HepG2 (cell line): ENCODE measurements at places on chromosomes 2 and 18. TPM values are rescaled to one million over a fixed set of nuclear protein-coding genes. Genes with fewer than 3 reads are reported as not detected.

Gene DCDC2C
- total RNA-seq, result not detected in 2 replicates

Gene LAMA3
- total RNA-seq, result 2.2 and 2.6 TPM in 2 replicates

Gene BCL11A
- total RNA-seq, result not detected in 2 replicates

Gene ZNF236
- 7.2 and 9.2 TPM in 2 replicates for total RNA-seq

Gene ZBTB7C
- total RNA-seq, result 0.04 TPM in 1 of 2 replicates, not detected in the other

Gene VWA3B
- total RNA-seq, result not detected in 2 replicates

Gene CGREF1
- total RNA-seq, result 7.0 and 13.9 TPM in 2 replicates

Gene STAT4
- not detected in 2 replicates for total RNA-seq

DNA sequence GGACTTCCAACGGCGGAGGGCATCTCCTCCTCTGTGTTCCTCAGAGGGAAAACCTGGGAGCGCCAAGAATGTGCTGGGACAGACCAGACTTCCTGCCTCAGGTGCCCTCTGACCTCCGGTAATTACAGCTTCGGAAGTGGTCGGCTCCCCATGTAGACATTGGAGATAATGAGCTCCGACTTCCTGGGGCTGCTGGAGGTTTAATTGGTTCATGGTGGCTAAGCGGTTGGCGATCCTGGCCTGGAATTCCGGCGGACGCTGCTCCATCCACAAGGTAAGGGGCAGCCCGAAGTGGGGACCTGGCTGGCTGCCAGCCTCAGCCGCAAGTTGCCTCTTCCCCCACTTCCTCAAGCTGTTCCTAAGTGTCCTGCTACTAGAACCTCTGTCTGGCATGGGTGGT lies 83.2 kb upstream of the EPC2 start:
- DNase-seq, result no peak

GRCh38 chr2:200470230-200470629 lies 39.6 kb downstream of the KCTD18 start:
- DNase-seq, result no peak

GRCh38 chr2:86429335-86429734 lies 11.8 kb upstream of the KDM3A start:
- no peak for DNase-seq

- no peak for DNase-seq
Measured at GRCh38 chr2:56522605-56523089, 338.9 kb downstream of the CCDC85A start.

- no peak for DNase-seq
Measured at GRCh38 chr2:15311926-15312325, 249.2 kb downstream of the NBAS start.

DNA sequence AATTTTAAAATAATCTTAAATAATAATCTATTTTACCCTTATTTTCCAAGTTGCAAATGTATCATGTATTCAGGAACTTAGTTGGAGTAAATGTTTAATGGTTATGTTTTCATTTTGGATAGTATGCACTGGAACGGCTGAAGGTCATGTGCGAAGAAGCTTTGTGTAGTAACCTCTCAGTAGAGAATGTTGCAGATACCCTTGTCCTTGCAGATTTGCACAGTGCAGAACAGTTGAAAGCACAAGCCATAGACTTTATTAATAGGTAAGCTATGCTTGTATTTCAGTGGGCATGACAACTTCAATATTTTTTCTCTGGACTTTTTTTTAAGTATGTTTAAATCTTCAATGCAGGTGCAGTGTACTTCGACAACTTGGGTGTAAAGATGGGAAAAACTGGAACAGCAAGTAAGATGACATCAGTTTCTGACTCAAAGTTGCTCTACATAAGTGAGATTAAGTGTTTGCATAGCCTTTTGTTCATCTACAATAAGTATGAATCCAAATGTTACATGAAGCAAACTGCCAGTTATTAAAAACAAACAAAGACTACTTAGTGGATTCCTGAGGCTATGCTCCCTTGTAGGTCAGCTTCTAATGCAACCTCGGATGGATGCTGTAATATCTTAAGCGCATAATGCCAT lies 63.1 kb downstream of the SPOPL start:
- DNase-seq, result no peak

GRCh38 chr2:104430359-104430740 lies 423.6 kb upstream of the POU3F3 start:
- DNase-seq, result no peak

DNA sequence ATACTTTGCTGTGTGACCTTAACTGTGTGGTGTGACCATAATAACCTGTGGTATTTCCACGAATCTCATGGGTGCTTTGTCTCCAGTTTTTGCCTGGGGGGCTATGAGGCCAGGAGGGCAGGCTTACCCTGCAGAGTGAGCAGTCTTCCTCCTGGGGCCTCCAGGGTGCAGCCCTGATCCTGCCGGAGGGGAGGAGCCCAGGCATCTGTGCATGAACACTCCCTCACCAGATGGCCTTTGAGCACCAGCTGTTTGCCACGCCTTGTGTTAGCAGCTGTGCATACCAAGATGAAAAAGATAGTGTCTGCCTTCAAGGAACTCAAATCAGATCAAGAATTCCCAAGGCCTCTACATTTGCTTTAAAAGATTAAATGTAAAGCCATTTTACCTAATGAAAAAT lies 75.0 kb upstream of the RBM44 start:
- DNase-seq, result peak; percentile 74

GRCh38 chr2:70796262-70796661 lies 5.8 kb upstream of the FIGLA start:
- no peak for DNase-seq

GRCh38 chr18:61132031-61132430 lies 201.2 kb upstream of the CDH20 start:
- DNase-seq, result no peak

DNA sequence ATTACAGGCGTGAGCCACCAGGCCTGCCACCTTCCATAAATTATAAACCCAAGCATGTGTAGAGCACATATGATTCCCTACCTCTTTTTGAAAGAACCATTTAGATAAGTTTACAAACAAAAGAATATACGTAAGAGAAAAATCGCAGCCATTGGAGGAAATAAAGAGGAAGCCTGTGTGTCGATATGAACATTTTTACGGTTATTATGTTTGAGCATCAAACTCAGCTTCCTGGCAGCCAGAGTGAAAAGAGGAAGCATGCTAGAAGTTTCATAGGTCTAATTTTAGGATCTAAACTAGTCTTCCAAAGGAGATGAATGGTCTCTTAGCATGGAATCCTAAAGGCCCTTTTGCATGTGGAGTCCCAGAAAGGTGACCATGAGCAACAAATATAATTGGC lies 104.3 kb downstream of the PLB1 start:
- DNase-seq, result no peak

GRCh38 chr18:12703096-12703567 lies 290 bp downstream of the PSMG2 start:
- DNase-seq, result no peak

GRCh38 chr2:42138163-42139015 lies 30.8 kb upstream of the EML4 start:
- DNase-seq, result no peak

DNA sequence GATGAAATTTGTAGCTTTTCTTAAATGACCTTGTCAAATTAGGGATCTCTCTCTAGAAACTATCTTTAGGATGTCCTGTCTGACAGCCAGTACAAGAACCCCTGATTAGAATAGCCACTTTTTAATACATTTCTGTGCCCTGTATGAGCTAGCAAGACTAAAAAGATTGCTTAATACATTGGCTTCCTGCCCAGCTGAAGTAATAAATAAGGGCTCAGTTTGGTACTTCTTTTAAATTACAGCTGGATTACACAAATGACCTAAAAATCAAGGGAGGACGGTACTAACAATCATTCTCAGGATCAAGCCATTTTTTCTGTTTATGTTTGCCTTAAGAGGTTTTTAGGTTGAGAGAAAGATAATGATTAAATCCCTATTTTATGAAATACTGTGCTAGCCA lies 11.6 kb upstream of the OLA1 start:
- no peak for DNase-seq

- DNase-seq, result no peak
Measured at GRCh38 chr2:18584608-18584954, 4.8 kb downstream of the NT5C1B start.

DNA sequence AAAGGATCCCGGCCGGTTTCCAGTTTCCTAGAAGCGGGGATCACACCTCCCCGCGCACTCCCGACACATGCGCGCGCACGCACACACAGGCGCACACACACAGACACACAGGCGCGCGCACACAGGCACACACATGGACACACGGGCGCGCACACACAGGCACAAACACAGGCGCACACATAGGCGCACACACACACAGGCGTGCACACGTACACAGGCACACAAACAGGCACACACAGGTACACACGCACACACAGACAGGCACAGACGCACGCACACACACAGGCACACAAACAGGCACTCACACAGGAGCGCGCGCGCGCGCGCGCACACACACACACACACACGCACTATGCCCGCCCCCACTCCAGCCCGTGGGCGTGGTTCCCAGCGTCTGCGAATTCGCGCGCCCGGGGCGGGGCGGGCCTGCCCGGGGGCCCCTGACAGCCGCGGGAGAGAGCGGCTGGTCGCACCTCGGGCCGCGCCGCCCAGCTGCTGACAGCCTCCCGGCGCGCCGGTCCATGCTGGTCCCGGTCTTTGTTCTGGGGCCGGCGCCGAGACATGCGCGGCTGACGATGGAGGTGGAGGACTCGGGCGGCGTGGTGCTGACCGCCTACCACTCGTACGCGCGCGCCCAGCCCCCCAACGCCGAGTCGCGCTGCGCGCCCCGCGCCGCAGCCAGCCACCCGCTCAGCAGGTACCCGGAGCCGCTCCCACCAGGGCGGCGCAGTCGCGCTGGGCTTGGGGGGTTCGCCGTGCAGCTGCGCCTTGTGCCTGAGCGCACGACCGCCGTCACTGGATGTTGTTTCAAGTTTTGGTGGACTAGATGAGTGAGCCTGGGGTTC lies at the start of gene ARHGAP28:
TSS of gene ARHGAP28 (plus strand) at position 470 of the 845 bp plus-strand sequence. CDS start at position 576, 106 bp downstream.
- DNase-seq, result no peak
